ENCODE measurements at places on chromosomes 12 and 14. TPM values are rescaled to one million over a fixed set of nuclear protein-coding genes. Genes with fewer than 3 reads are reported as not detected.

Gene APOLD1
- 6.0 TPM for total RNA-seq

Gene PTHLH
- total RNA-seq, result 0.56 TPM

Gene CYP46A1
- total RNA-seq, result 3.0 TPM

Gene DIO2
- total RNA-seq, result 0.41 TPM

DNA sequence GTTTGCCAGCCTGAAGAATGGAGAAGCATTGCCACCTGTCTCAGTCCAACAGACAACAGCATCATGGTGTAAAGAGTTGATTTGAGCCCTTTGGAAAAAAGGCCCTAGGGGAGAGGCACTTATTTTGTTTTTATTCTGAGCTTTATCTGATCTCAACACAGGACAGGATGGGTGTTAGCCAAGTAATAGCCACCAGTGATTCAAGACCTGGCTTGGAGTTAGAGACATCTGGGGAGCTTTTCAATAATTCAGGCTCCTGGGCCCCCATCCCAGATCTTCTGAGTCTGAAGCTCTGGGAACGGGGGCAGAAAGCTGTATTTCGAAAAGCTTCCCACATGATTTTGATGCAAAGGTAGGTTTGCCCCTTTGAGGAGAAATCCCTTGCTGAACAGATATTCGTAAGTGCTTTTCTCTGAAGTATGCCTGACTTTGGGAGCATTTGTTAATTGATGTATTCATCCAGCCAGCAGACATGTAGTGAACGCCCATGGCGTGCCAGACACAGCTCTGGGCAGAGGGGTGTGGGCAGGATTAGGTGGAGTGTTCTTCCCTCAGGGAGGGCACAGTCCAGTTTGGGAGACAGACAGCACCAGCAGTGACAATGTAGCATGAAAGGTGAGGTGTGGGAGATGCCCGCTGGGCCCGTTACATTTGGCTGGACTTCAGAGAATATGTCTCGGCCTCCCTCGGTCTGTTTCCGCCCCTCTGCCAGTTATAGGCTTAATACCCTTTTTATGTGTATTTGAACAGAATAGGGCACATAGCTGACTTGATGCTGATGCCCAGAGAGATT lies 72.5 kb downstream of the TSPAN9 start:
- H3K4me1 ChIP-seq, result peaks cover 30% of the 10 kb centered on the region
- H3K36me3 ChIP-seq, result no peaks in the 10 kb centered on the region
- DNase-seq, result no peak
- no peak overlapping the region for H3K4me3 ChIP-seq

- H3K4me3 ChIP-seq, result peak overlapping the region; percentile 61
- H3K27ac ChIP-seq, result no peak overlapping the region
- H3K36me3 ChIP-seq, result peaks cover 11% of the 10 kb centered on the region
- DNase-seq, result no peak
- H3K27me3 ChIP-seq, result peaks cover 4% of the 10 kb centered on the region
Measured at GRCh38 chr12:48121522-48121921, 2.4 kb downstream of the PFKM start.

DNA sequence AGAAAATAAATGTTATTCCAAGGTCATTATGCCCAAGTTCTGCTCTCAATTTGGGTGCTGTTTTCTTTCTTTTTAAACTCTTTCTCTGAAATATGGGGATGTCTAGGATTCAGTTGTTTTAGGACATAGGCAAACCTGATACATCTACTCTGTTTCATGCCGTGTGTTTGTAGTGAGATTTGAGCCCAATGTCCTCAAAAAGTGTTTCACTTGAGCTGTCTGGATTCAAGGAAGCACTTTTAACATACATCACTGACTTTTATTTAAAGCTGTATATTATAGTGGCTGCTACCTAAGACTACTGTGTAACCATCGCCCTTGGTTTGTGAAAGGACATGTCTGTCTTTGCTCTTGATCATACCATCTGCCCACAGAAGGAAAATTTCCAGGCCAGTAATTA lies 709.3 kb upstream of the STXBP6 start:
- no peak for DNase-seq
- no peak overlapping the region for H3K27ac ChIP-seq
- H3K36me3 ChIP-seq, result no peaks in the 10 kb centered on the region

DNA sequence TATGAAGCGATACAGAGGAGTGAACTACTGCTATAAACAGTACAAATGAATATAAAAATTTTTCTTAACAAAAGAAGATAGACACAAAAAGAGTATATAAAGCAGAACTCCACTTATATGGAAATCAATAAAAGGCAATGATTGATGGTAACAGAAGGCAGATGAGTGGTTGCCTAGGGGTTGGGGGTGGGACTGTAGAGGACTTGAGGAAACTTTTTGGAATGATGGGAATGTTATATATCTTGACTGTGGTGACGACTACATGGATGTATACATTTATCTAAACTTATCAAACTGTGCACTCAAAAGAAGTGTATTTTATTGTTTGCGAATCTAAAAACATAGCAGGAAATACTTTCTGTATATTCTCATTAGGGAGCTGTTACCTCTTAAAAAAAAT lies 89.1 kb downstream of the PTCSC3 start:
- no peak overlapping the region for H3K27ac ChIP-seq
- H3K4me1 ChIP-seq, result peaks cover 5% of the 10 kb centered on the region
- H3K36me3 ChIP-seq, result no peaks in the 10 kb centered on the region
- no peak overlapping the region for H3K4me3 ChIP-seq

Measured in neural crest cell (in vitro differentiated cells).